Neural cell (in vitro differentiated cells): ENCODE measurements at places on chromosomes 6 and 20. TPM values are rescaled to one million over a fixed set of nuclear protein-coding genes. Genes with fewer than 3 reads are reported as not detected.

IL17F gene
- polyA plus RNA-seq = not detected in 2 replicates

DDR1 gene
- polyA plus RNA-seq = 196 and 250 TPM in 2 replicates

CCHCR1 gene
- polyA plus RNA-seq = 19.5 and 19.7 TPM in 2 replicates

HFE gene
- polyA plus RNA-seq = not detected in 2 replicates

EPPIN gene
- polyA plus RNA-seq = not detected in 2 replicates

NCR2 gene
- polyA plus RNA-seq = not detected in 2 replicates

IP6K3 gene
- polyA plus RNA-seq = not detected in 2 replicates

NOTCH4 gene
- 5.5 and 5.7 TPM in 2 replicates for polyA plus RNA-seq

SAMD3 gene
- 17.1 and 25.9 TPM in 2 replicates for polyA plus RNA-seq

BMP2 gene
- 0.68 and 1.1 TPM in 2 replicates for polyA plus RNA-seq

GPR6 gene
- polyA plus RNA-seq = 1.4 and 7.3 TPM in 2 replicates

RCAN2 gene
- polyA plus RNA-seq = 37.4 and 38.9 TPM in 2 replicates

FAM83C gene
- polyA plus RNA-seq = not detected in 2 replicates

DDO gene
- polyA plus RNA-seq = not detected in 2 replicates

DUSP15 gene
- 62.7 and 68.9 TPM in 2 replicates for polyA plus RNA-seq

GGTLC1 gene
- not detected in 2 replicates for polyA plus RNA-seq

SLC17A2 gene
- polyA plus RNA-seq = not detected in 2 replicates

WFDC2 gene
- polyA plus RNA-seq = not detected in 2 replicates

LIN28B gene
- 17.4 and 19.1 TPM in 2 replicates for polyA plus RNA-seq

ENPP1 gene
- 0.52 TPM in 1 of 2 replicates, not detected in the other for polyA plus RNA-seq

HTR1E gene
- polyA plus RNA-seq = 0.22 and 0.25 TPM in 2 replicates

ADIG gene
- not detected in 2 replicates for polyA plus RNA-seq

EBF4 gene
- polyA plus RNA-seq = 10.3 and 13.2 TPM in 2 replicates

COL11A2 gene
- 9.8 and 20.2 TPM in 2 replicates for polyA plus RNA-seq

NEURL2 gene
- polyA plus RNA-seq = 5.0 and 6.3 TPM in 2 replicates

OOEP gene
- polyA plus RNA-seq = not detected in 2 replicates

EPHA7 gene
- polyA plus RNA-seq = 11.2 and 17.4 TPM in 2 replicates

C20orf204 gene
- 6.0 and 6.4 TPM in 2 replicates for polyA plus RNA-seq

FAM184A gene
- 41.9 and 47.5 TPM in 2 replicates for polyA plus RNA-seq

CEP57L1 gene
- 19.7 and 25.4 TPM in 2 replicates for polyA plus RNA-seq

SLC26A8 gene
- polyA plus RNA-seq = not detected in 2 replicates

DDX43 gene
- not detected in 2 replicates for polyA plus RNA-seq

CST1 gene
- polyA plus RNA-seq = not detected in 2 replicates

NKX2-2 gene
- not detected in 2 replicates for polyA plus RNA-seq
